ENCODE measurements at places on chromosomes 7 and 10. TPM values are rescaled to one million over a fixed set of nuclear protein-coding genes. Genes with fewer than 3 reads are reported as not detected.

VAX1 gene
- total RNA-seq: not detected

- no peaks in the 10 kb centered on the region for H3K27me3 ChIP-seq
- no peak for DNase-seq
- H3K4me1 ChIP-seq: no peaks in the 10 kb centered on the region
- no peaks in the 10 kb centered on the region for H3K36me3 ChIP-seq
- H3K4me3 ChIP-seq: no peak overlapping the region
Measured at GRCh38 chr7:113282875-113283274, 164.5 kb upstream of the SMIM30 start.

ARMS2 gene
- not detected for total RNA-seq

DNA sequence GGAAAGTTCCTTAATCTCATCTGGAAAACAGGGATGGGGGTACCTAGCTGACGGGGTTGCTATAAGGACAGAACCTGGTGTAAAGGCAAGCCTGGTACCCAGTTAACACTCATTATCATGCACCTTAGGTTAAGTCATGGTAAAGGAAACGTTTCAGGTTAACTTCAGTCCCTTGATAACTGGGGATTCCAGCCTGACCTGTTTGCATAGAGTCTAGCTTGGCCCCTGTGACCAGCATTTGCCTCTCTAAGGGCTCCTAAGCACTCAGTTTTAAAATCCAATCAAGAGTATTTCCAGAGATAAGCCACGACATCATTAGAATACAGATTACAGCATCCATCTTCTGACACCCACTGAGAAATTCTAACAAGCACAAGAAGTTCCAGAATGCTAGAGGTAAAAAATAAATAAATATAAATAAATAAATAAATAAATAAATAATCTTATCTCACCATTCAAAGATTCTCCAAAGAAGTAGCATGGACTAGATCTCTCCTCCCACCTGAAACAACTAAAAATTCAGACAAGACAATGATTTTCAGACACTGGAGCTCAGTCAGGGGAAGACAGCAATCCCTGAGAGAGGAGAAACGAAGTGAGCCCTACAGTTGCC lies 184.6 kb downstream of the KCNMA1 start:
- DNase-seq: no peak
- no peaks in the 10 kb centered on the region for H3K36me3 ChIP-seq
- no peaks in the 10 kb centered on the region for H3K27me3 ChIP-seq
- no peak overlapping the region for H3K27ac ChIP-seq

GRCh38 chr10:125538947-125539731 lies 143.8 kb downstream of the TEX36 start:
- no peaks in the 10 kb centered on the region for H3K36me3 ChIP-seq
- H3K27me3 ChIP-seq: no peaks in the 10 kb centered on the region
- DNase-seq: no peak
- H3K4me3 ChIP-seq: no peak overlapping the region
- no peak overlapping the region for H3K27ac ChIP-seq

DNA sequence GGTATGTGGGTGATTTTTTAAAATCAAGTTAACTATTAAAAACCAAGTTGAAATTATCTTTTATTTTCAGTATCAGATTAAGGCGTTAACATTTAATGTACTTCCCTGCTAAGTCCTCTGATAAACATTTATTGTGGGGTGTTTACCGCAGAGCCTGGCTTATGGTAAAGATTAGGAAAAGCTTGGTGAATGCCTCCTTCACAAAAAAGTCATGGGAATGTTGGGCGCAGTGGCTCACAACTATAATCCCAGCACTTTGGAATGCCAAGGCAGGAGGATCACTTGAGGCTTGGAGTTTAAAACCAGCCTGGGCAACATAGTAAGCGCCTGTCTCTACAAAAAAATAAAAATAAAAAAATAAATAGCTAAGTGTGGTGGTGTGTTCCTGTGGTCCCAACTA lies 53.3 kb downstream of the WAC start:
- no peaks in the 10 kb centered on the region for H3K27me3 ChIP-seq
- H3K36me3 ChIP-seq: peaks cover 21% of the 10 kb centered on the region
- H3K27ac ChIP-seq: no peak overlapping the region

ZNF736 gene
- 23.9 TPM for total RNA-seq

DNA sequence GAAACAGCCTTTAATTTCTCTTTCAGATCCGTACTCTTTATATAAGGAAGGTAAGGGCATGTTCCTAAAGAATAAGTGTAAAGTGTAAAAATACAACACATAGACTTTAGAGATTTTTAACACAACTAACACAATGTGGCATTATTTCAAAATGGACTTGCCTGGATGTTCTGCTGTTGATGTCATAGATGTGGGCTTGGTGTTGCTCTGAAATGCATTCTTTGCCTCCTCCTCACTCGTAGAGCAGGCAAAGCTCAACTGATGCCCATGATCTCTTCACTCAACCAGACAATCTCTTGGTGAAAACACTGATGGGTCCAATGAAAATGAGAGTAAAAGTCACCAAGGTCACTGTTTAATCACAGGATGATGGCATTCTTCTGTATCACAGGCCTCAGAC lies 174.2 kb upstream of the TCERG1L start:
- no peak overlapping the region for H3K4me3 ChIP-seq
- H3K27me3 ChIP-seq: no peaks in the 10 kb centered on the region
- DNase-seq: no peak
- no peaks in the 10 kb centered on the region for H3K36me3 ChIP-seq
- H3K27ac ChIP-seq: no peak overlapping the region

AKR1C8 gene
- 0.23 TPM for total RNA-seq

MMRN2 gene
- not detected for total RNA-seq

DNA sequence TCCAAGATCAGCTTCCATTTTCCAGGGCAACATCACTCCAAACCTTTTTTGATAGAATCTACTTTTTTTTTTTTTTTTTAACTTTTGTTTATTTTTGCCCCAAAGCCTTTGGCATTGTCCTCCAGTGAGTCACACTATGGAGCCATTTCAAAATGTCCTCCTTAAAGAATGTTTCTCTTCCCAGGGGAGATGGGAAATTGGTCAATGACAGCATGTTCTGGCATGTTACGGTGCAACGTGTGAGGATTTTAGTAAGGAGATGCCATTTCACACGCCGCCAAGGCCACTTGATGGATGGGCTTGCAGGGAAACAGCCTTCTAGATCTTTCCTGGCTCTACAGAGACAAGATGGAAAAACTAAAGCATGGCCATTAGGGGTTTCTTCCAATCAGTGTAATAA lies 30.7 kb upstream of the TRIL start:
- no peak for DNase-seq
- H3K27me3 ChIP-seq: no peaks in the 10 kb centered on the region
- H3K4me1 ChIP-seq: no peaks in the 10 kb centered on the region
- no peak overlapping the region for H3K4me3 ChIP-seq
- no peak overlapping the region for H3K27ac ChIP-seq

CPA2 gene
- total RNA-seq: not detected

GRCh38 chr10:78690354-78691111 lies 378.2 kb upstream of the ZMIZ1 start:
- DNase-seq: no peak
- no peak overlapping the region for H3K27ac ChIP-seq
- H3K27me3 ChIP-seq: no peaks in the 10 kb centered on the region
- no peaks in the 10 kb centered on the region for H3K4me1 ChIP-seq

DNA sequence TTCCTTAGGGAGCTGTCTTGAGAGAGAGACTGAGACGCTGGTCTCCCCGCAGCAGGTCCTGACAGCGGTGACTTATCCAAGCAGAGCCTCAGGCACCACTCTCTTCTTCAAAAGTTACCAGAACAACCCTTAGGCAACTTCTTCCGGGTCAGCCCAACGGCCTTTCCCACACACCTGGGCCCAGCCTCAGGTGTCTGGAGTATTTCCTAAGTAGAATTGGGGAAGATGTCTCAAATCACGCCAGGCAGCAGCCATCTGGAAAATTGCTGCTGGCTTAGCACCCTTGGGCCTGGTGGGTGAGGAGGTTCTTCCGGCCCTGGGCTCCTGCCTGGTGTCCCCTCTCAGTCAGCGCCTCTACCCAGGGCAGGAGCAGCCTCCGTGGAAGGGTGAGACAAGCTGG lies 80.4 kb upstream of the ANLN start:
- no peak overlapping the region for H3K4me3 ChIP-seq
- DNase-seq: no peak
- no peaks in the 10 kb centered on the region for H3K36me3 ChIP-seq
- H3K27ac ChIP-seq: no peak overlapping the region
- H3K4me1 ChIP-seq: no peaks in the 10 kb centered on the region

- H3K4me3 ChIP-seq: no peak overlapping the region
- H3K27me3 ChIP-seq: no peaks in the 10 kb centered on the region
- no peak for DNase-seq
- no peaks in the 10 kb centered on the region for H3K4me1 ChIP-seq
- H3K36me3 ChIP-seq: no peaks in the 10 kb centered on the region
Measured at GRCh38 chr10:121096617-121097431, 245.7 kb downstream of the WDR11 start.

GRCh38 chr10:52525761-52526160 lies 211.7 kb downstream of the DKK1 start:
- H3K36me3 ChIP-seq: no peaks in the 10 kb centered on the region
- no peaks in the 10 kb centered on the region for H3K4me1 ChIP-seq
- H3K4me3 ChIP-seq: no peak overlapping the region

DNA sequence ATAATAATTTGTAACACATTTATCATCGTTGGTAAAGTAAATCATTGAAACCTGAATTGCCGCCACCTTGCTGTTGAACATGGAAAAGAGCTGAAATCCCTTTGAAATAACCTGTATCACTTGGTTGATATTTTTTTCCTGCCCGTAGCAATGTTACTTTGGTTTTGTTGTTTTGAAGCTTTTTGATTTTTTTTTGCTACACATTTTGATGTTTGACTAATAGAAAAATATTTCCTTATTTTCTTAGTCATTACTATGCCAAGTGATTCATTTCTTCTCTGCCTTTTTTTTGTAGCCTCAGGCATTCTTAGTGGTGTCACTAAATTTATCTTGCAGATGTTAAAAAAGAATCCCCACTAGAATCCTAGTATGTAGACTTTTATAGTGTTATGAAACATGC lies 235.1 kb upstream of the MEOX2 start:
- no peaks in the 10 kb centered on the region for H3K4me1 ChIP-seq

- H3K27me3 ChIP-seq: no peaks in the 10 kb centered on the region
- no peak overlapping the region for H3K27ac ChIP-seq
- no peaks in the 10 kb centered on the region for H3K36me3 ChIP-seq
- DNase-seq: no peak
- H3K4me3 ChIP-seq: no peak overlapping the region
- no peaks in the 10 kb centered on the region for H3K4me1 ChIP-seq
Measured at GRCh38 chr7:113084496-113085172, 2.0 kb downstream of the GPR85 start.

- no peaks in the 10 kb centered on the region for H3K27me3 ChIP-seq
- no peaks in the 10 kb centered on the region for H3K4me1 ChIP-seq
- H3K36me3 ChIP-seq: no peaks in the 10 kb centered on the region
- H3K27ac ChIP-seq: no peak overlapping the region
- no peak overlapping the region for H3K4me3 ChIP-seq
- no peak for DNase-seq
Measured at GRCh38 chr10:103575416-103576075, 82.0 kb downstream of the NEURL1 start.

DNA sequence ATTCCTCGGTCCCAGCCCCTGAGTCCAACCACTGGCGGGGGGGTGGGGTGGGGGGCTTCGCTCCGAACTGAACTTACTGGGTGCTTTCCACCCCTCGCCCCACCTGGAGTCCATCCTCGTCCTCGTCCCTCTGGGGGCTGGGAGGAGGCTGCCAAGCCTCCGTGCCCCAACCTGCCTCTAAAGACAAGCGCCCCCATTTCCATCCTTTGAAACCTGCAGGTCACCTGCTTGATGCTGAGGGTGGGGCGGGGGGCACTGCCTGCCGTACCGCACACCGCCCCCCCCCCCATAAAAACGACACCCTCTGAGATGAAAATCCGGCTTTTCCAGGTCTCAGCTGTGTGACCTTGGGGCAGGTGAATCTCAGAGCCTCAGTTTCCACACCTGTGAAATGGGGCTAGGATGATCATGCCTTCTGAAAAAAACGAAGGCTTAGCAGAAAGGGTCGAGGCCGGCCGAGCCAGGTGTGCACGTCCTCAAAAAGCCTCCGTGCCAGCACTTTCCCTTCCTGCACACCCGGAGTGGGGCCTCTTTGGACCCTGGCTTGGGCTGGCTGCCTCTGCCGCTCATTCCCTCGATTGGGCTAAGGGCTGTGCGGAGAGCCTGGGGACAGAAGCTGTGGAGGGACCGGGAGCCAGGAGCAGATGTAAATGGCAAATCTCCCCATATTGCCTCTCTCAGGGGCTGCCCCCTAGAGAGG lies 967 bp downstream of the ELFN1 start:
- no peaks in the 10 kb centered on the region for H3K4me1 ChIP-seq
- H3K36me3 ChIP-seq: no peaks in the 10 kb centered on the region

DNA sequence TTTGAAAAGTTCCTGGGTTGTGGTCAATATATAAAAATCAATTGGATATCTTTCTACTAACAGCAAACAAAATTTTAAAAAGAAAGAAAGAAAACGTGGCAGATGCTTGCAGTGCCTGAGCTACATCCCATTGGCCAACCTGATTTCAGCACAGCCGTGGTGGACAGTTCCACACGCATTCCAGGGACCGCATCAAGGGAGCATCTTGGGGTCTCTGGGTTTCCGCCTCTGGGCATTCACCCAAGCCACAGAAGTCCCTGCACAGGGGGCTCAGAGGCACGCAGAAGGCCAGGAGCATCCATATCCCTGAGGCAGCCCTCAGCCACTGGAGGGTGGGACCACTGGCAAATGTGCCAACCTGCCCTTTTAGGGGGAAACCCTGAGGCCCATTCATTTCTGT lies 254.5 kb upstream of the RNF32 start:
- no peak overlapping the region for H3K27ac ChIP-seq
- H3K4me1 ChIP-seq: no peaks in the 10 kb centered on the region
- H3K27me3 ChIP-seq: no peaks in the 10 kb centered on the region
- DNase-seq: no peak

LLCFC1 gene
- not detected for total RNA-seq

GRCh38 chr7:80636709-80637108 lies 1.7 kb upstream of the CD36 start:
- H3K27me3 ChIP-seq: no peaks in the 10 kb centered on the region
- no peak overlapping the region for H3K4me3 ChIP-seq
- no peaks in the 10 kb centered on the region for H3K4me1 ChIP-seq
- no peaks in the 10 kb centered on the region for H3K36me3 ChIP-seq
- DNase-seq: no peak

HOGA1 gene
- not detected for total RNA-seq
